ENCODE measurements at places on chromosomes 7 and 10.
A peak's percentile ranks its signal among the peaks of the same experiment; 100 is the strongest.

DNA sequence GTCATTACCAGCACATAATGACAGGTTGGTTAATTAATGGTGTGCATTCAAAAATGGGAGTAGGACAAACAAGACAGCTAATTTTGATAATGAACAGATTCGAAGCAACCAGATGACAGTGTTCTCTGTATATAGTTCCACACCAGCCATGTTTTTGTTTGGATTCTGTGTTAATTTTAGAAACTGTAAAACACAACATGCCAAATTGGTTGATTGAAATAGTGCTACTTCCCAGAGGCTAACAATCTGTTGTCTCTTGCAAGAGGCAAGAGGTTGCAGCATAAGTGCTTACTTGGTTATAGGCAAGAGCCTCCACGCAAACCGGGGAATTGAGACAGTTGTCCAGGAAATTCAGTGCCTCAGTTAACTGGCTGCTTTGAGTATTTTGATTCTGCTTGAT lies 170.2 kb upstream of the HABP2 start:
- DNase-seq, result no peak

- no peak for DNase-seq
Observed at GRCh38 chr7:125670926-125671572, 741.4 kb upstream of the POT1 start.

GRCh38 chr7:140972344-140972743 lies 42.4 kb downstream of the MRPS33 start:
- no peak for DNase-seq

DNA sequence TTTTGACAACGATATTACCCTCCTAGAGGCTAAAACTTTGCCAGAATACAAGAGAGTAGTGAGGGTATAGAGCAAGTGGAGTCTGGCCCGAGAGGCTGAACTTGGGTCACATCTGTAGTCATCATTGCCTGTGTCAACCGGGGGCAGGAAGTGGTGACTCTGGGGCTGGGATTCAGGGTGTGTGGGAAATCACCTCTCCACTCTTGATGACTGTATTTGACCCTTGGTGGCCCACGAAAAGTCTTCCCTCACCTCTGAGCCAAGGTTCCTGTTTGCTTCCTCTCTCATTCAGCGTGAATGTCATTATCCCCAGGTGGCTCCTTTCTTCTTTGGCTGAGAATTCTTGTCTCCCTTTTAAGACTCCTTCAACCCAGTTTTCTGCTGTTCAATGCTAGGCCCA lies 240.4 kb downstream of the ABCA13 start:
- peak; percentile 30 for DNase-seq

DNA sequence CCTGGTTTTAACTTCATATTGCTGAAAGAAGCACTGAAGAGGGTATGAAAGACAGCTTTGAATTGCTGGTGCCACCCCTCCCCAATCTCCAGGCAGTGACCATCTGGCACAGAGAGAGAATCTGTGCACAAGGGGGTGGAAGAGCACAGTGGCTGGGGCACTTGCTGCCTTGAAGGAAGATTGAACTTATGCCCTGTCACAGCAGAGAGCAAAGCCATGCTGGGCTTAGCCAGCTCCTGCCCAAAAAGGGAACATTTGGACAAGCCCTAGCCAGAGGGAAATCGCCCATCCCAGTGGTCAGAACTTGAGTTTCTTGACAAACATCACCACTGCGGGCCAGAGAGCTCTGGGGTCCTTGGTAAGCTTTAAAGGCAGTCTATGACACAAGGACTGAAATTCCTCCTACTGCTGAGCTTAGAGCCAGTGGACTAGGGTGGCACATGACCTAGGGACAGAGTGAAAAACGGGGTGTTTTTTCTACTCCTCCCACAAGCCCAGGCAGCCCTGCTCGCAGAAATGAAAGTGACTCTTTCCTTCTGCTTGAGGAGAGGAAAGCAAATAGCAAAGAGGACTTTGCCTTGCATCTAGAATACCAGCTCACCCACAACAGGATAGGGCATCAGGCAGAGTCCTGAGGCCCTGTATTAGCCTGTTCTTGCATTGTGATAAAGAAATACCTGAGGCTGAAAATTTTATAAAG lies 257.2 kb downstream of the CTNNA3 start:
- no peak for DNase-seq

GRCh38 chr10:64430690-64431323 lies 909.6 kb downstream of the REEP3 start:
- DNase-seq, result no peak

GRCh38 chr10:80140251-80140650 lies 7.7 kb downstream of the PLAC9 start:
- no peak for DNase-seq

- no peak for DNase-seq
Observed at GRCh38 chr7:66442385-66442784, 186.3 kb upstream of the KCTD7 start.

DNA sequence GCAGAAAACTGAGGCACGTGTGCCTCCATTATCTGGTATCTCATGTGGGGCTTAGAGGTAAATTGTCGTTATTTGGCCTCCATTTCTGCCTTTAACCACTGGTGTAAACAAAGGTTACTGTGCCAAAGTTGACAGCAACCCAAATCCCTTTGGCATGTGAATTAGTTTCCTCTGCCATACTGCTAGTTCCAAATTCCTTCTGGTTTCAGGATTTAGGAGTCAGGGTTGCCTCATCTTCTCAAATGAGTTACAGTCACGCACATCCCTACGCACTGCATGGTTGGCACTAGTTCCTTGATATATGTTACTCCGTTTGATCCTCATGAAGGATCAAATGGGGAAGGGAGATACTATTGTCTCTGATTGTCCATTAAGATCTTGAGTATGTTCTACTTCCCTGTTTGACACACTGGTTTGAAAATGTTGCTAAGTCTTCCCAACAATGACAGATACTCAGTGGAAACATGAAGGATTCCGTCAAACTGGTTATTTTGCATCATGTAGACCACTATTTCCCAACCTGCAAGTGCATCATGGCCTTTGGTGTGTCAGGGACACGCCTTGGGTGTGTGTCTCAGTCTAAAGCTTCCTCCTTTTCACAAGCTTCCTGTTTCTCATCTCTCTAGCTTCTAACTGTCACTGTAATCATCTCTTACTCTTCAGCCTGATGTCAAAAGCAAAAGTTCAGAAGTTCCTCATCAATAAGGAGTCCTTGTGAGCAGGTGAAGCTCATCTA lies at the start of gene LIPN:
Gene LIPN, plus strand, starts transcription at position 655 of the 736 bp plus-strand sequence. CDS start 1,386 bp downstream, outside the sequence.
- no peak for DNase-seq

DNA sequence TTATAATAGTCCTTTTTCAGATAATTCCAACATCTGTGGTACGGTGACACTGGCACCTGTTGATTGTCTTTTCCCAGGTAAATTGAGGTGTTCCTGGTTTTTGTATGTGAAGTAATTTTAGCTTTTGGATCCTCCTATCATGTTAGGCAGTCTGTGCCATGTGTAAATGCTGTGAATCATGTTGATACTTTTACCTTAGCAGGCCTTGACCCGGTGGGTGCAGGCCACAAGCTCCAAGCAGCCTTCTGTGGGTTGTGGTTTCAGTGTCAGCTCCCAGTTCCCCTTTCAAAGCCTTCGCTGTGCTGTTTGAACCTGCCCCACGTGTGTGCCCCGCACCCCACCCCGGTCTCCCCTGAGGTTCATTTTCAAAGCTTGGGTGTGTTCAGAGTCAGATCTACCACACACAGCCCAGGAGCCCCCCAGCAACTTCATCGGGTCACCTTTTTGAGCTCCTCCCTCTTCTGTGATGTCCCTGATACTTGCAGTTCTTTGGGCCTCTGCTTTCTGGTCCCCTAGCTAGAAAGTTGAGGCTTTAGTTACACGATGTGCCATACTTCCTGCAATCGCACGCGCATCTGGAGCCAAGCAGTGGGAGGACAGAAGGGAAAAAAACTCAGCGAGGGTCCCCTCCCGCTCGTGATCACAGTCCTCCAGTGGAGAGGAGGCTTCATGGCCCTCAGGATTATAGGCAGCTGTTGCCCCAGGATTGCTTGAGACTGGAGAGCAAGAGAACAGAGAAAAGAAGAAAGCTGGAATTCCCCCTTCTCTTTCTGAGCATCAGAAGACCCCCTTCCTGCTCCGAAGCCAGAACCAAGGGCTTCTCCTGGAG lies 8.7 kb upstream of the BHLHA15 start:
- DNase-seq, result peak; percentile 86

- no peak for DNase-seq
Observed at GRCh38 chr7:128842674-128843641, 12.8 kb downstream of the FLNC start.

GRCh38 chr7:150738591-150739001 lies 1.4 kb downstream of the GIMAP5 start:
- DNase-seq, result no peak

GRCh38 chr10:129133856-129134255 lies 333.2 kb upstream of the MGMT start:
- DNase-seq, result no peak

DNA sequence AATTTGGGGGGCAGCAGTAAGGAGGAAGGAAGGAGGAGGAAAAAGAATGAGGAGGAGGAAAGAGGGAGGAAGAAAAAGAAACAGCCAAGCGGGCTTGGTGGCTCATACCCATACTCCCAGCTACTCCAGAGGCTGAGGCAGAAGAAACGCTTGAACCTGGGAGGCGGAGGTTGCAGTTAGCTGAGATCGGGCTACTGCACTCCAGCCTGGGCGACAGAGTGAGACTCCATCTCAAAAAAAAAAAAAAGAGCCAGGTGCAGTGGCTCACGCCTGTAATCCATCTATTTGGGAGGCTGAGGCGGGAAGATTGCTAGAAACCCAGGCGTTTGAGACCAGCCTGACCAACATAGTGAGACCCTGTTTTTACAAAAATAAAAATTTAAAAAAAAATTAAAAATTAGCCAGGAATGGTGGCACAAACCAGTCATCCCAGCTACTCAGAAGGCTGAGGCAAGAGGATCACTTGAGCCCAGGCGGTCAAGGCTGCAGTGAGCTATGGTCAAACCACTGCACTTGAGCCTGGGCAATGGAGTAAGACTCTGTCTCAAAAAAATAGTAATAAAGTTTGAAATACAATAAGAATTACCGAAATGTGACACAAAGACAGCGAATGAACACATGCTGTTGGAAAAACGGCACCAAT lies 14.1 kb upstream of the CRCP start:
- DNase-seq, result no peak

- no peak for DNase-seq
Observed at GRCh38 chr7:31953432-31953831, 116.8 kb downstream of the PDE1C start.

DNA sequence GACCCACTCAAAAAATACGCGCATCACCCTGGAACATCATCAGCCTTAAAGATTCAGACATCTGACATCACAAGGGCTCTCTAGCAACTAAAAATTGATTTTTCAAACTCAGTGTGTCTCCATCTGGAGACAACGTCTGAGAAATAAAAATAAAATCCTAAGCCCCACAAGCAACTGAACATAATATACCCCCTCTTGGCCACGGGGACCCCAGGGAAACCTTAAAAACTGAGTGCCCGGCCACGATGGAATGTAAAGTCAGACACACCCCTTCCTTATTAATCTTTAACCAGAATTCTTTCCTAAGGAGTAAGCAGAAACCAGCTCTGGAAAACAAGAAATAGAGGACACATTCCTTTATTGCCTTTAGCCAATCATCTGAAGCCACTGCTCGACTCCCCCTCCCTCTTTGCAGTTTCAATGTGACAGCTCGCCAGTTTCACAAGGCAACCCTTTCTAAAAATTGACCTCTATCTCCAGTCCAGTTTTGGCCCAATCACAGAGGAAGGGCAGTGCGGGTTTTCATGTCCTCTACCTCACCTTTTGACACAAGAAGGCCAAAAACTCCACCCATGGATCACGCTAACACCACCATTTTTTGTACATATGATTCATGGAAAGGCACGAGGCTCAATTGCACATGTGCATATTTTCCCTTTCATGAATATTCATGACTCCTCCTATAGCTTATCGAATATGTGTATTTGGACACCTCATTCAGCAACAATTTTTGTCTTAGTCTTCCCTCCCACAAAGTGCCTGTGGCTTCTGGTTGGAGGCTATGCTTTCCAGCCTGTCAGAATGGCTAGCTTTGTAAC lies 24.2 kb downstream of the IFIT3 start:
- no peak for DNase-seq

- DNase-seq, result no peak
Observed at GRCh38 chr7:127667759-127668530, 16.0 kb downstream of the SND1 start.

- no peak for DNase-seq
Observed at GRCh38 chr7:155141562-155141961, 71.4 kb downstream of the HTR5A start.

- DNase-seq, result no peak
Observed at GRCh38 chr10:46017733-46018132, 12.7 kb downstream of the NCOA4 start.

GRCh38 chr7:84399661-84400060 lies 205.1 kb upstream of the SEMA3A start:
- DNase-seq, result no peak

- DNase-seq, result no peak
Observed at GRCh38 chr10:100731407-100732240, 13.8 kb upstream of the PAX2 start.

- DNase-seq, result no peak
Observed at GRCh38 chr10:16820018-16820417, 2.8 kb upstream of the RSU1 start.

DNA sequence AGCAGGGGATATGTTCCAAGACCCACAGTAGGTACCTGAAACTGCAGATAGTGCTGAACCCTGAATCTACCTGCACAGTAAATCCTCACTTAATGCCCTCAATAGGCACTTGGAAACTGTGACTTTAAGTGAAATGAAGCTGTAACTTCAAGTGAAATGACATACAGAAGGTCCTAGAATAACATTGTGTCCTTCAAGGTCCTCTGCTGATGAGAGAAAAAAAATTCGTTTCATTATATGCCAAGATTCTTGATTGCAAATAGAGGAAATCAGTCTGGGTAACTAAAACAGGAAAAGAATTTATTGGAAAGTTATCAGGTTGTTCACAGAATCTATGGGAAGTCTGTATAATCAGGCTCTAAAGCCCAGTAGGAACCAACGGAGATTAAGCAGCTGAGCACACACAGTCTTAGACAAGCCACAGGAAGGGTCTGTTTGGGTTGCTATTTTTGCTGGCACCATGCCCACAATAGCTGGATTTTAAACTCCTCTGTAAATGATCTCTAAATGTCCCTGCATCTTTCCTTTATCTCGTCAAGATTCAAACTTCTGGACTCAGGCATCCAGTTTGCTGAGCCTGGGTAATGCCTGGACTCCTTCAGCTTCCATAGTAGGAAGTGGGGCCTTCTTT lies 57.5 kb downstream of the EXOC4 start:
- DNase-seq, result no peak

GRCh38 chr7:131895541-131896164 lies 339.2 kb upstream of the PODXL start:
- DNase-seq, result no peak

GRCh38 chr10:13758312-13758711 lies 171.5 kb downstream of the PRPF18 start:
- no peak for DNase-seq
